Kidney epithelial cell (primary cell): ENCODE measurements at places on chromosomes 11 and 22. TPM values are rescaled to one million over a fixed set of nuclear protein-coding genes. Genes with fewer than 3 reads are reported as not detected.

Gene IPO7
- total RNA-seq = 95.1 and 109 TPM in 2 replicates

Gene SAA4
- total RNA-seq = 1.3 TPM in 1 of 2 replicates, not detected in the other

Gene TPST2
- total RNA-seq = 26.2 and 33.4 TPM in 2 replicates

- no peak for DNase-seq
These were observed 1.1 kb upstream of the CNGA4 start for GRCh38 chr11:6237761-6238302.

DNA sequence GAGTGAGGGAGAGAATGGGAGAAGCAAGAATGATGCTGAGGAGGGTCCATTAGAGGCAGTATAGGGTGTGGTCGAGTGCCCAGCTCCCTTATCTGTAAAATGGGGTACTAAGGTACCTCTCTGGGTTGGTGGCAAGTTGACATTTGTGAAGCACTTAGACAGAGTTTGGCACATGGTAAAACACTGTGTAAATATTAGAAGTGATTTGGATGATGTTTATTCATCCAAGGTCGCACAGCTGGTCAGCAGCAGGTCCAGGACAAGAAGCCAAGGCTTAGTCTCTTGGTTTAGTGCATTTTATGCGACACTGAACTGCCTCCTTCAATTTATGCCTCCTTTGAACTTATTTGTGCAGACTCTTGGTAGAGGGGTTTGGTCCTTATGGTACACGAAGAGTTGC, 19.4 kb downstream of the KREMEN1 start:
- DNase-seq = no peak
